Activated CD4-positive, alpha-beta T cell treated with anti-CD3 and anti-CD28 coated beads, Interleukin-2, amount 50 U/mL, for 48 hours (primary cell): ENCODE measurements at places on chromosomes 2 and 18.
A peak's percentile ranks its signal among the peaks of the same experiment; 100 is the strongest.

DNA sequence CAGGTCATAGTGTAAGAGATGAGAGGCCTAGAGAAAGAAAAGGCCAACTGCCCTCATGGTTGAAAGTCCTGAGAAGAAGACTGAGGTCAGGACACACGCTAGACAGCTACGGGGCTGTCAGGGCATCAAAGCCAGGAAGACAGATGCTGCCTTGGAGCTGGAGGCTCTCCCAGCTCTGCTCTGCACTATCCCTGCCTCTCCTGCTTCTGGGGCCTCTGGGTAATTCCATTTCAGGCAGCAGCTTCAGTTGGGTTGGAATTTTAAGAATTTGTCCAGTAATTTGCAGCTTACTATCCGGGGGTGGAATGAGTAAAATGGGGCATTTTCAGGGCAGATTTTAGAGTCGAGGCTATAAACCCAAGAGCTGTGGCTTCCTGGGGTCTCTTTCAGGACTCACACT lies 76.2 kb upstream of the CTAGE1 start:
- no peak for DNase-seq

DNA sequence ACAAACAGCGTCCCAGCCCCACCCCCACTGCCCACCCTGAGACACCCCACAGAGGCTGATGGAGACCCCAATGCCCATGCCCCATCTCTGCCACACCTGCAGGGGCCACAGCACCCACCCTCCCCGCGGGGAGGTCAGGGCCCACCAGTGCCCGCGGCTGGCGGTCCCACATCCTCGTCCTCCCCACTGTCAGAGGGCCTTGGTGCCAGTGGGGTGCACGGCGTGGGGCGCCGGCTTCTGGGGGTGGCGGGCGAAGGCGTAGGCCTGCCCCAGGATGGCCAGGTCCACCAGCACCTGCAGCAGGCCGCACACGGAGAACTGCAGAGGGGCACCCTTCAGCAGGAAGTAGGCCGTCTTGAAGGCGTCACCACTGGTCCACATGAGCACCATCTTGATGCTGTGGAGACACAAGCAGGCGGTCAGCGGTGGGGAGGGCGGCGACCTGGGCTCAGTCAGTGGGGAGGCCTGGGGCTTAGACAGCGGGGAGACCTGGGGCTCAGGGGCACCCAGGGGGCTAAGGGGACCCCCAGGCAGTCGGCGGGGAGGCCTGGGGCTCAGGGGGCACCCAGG lies 47.6 kb downstream of the SLC66A2 start:
- DNase-seq, result no peak

DNA sequence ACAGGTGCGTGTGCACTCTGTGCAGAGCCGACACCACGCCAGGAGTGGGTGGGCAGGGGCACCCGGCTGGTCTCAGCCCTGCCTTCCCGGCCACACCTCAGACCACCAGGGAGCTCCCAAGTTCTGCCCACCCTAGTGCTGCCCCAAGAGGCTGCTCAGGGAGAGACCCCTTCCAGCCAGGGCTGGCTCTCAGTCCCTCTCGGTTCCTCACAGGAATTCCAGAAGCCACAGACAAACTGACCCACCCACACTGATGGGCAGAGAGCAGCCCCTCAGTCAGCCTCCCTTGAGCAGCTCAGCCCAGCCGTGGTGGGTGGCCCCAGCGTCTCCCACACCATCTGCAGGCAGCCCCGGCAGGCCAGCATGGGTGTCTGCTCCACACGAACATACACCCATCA lies 33.8 kb downstream of the GPC1 start:
- no peak for DNase-seq

GRCh38 chr2:24329700-24330099 lies 30.6 kb downstream of the ITSN2 start:
- no peak for DNase-seq

DNA sequence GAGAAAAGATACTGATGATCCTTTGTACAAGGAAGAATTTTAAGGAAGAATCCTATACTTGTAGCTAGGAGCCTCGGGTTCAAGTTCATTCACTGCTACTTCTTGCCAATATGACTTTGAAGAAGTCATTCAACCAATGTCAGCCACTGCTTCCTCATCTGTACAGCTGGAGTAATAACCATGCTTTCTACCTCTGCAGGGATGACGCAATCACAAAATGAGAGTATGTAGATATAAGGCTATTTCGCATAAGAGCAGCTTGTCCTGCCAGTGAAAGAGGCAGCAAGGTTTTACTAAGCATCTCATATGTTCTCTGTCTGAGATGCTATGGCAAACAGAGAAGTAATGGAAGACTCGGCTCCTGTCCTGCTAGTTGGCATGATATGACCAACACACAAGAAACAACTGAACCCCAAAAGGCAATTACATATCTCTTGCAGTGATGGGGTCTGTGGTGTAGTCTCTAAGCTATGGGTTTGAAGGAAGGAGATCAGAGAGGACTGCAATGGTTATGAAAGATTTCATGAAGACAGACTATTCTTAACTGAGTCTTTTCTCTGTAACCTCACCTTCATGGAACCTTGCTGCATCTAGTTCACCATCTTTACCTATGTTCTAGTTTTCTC lies 9.2 kb downstream of the AAK1 start:
- no peak for DNase-seq

- DNase-seq, result no peak
These were observed 693.4 kb upstream of the TMEFF2 start for GRCh38 chr2:192888109-192888508.

DNA sequence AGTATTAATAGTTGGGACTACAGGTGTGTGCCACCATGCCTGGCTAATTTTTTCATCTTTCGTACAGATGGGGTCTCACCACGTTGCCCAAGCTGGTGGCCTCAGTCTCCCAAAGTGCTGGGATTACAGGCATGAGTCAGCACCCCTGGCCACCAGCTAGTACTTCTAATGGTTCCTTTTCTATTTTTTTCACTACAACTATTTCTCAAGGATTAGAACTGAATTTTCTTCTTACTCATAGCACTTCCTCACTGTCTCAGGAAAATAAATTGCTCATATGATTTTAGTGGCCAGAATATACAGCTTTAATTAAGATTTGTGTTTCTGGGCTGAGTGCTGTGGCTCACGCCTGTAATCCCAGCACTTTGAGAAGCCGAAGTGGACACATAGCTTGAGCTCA lies 43.2 kb upstream of the SOS1 start:
- DNase-seq, result no peak

DNA sequence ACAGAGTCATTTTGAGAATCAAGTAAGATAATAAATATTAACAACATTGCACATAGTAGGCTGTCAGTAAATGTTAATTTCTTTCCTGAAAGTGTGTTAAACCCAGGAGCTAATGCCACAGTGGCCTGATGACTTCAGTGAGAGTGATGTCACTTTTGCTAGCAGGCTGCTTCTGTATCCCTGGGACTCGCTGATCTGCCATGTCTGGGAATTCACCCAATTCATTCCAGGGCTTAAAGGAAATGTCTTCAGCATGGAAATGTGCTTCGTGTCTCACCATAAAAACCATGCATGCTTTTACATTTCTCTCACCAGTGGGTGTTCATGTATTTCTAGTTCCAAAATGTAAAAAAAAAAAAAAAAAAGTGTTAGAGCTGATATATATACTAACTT lies 56.8 kb upstream of the MAPRE3 start:
- no peak for DNase-seq

DNA sequence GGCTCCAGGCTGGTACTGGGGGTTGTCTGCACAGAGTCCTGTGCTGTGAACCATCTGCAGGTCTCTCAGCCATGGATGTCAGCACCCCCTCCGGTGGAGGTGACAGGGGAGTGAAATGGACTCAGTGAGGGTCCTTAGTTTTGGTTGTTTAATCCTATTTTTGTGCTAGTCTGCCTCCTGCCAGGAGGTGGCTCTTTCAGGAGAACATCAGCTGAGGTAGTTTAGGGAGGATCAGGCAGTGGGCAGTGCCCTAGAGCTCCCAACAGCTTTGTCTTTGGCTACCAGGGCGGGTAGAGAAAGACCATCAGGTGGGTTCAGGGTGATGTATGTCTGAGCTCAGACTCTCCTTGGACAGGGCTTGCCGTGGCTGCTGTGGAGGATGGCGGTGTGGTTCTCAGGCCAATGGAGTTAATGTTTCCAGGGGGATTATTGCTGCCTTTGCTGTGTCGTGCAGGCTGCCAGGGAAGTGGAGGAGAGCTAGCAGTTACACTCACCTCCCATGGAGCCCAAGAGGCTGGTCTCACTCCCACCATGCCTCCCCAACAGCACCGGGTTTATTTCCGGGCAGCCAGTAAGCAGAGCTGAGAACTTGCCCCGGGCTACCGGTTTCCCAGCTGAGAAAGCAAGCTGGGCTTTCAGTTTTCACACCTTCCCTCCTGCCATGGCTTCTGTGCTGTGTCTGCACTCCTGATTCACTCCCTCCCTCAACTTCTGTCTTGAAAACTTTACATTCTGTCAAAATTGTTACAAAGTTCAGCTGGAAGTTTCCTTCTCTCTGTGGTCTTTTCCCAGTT lies 563.4 kb downstream of the XIRP2 start:
- DNase-seq, result no peak

DNA sequence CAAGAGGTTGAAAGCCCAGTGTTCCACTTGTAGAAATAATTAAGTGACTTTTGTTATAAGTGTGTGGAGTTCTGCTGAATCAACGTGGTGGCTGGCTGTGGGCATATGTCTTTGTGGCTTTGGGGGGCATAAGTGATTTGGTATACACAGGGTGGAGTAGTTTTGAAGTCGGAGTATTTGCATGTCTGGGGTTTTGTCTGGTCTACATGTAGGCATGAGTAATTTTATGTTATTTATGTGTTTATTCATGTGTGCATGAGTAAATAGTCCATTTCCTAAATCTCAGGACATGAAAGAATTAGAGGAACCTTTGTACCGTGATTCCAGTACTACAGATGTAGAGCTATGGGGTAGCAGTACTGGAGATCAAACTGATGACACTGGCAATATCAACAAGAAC lies 179.7 kb downstream of the DYSF start:
- no peak for DNase-seq

DNA sequence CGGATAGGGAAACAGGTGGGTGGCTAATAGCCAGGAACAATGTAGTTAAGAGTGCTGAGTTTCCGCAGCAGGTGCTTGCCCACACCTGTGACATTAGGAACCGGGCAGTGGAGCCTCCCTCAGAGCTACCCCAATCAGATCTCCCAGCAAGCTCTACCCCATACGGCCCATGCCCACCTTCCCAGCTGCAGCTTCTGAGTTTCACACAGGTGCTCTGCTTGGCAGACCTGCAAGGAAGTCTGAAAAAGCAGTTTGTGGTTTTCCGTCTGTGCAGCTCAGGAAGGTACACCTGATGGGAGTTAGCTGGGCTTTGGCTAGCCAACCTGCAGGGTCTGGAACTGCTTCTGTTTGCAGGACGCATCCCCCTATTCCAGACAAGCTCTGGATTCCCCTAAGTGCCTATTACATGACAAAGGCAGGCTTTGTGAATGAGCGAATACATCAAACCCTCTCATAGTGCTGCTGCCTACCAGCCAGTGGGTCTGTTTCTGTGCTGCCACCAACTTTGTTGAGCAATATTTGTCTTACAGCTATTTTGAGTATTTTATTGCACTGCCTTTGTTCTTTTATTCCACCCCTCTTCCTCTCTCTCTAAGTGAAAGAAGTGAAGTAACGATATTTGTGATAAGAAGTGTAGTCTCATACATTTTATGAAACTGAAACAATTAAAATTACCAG lies 24.7 kb upstream of the CEP68 start:
- DNase-seq, result no peak

DNA sequence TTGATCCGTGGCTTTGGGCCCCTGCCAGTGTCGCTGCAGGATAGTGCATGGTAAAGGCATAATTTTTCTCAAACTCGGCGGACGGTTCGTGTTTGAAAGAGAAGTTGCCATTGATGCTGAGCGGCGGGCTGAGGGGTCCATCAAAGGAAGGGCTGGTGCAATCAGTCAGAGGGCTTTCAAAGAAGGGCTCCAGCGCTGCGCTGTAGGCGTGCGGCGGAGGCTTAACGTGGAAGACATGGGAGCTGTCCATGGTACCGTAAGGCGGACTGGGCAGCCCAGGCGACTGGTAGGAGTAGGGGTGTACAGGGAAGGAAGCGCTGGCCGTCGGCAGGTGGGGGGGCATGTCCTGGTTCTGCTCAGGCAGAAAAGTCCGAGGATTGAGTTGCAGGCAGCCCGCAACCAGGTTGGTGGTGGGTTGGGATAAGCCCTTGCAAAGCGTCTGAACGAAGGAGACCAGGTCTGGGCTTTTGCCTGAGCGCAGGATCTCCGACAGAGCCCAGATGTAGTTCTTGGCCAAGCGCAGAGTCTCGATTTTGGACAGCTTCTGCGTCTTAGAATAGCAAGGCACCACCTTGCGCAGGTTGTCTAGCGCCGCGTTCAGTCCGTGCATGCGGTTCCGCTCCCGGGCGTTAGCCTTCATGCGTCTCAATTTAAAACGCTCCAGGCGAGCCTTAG lies 2.3 kb downstream of the NEUROD1 start:
- DNase-seq, result peak; percentile 72

- no peak for DNase-seq
These were observed 3.3 kb downstream of the BAZ2B start for GRCh38 chr2:159613091-159613490.

DNA sequence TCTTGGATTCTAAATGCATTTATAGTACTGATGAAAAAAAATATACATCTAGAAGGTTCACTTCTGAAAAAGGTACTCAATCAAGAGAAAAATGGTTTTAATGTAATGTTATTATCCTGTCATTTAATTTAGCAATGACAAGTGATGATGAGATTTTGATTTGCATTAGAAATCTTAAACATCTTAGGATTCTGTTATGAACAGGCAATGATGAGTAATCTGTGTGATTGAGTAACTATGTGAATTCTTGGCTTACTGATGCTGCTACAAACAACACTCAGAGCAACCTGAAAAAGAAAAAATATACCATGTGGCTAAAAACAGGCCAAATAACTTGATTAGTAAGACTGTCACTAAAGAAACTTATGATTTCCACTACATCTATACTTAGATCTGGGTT lies 30.1 kb downstream of the RBKS start:
- no peak for DNase-seq

- no peak for DNase-seq
These were observed 93.6 kb downstream of the SCN9A start for GRCh38 chr2:166282154-166282553.

GRCh38 chr2:224723586-224724217 lies 7.5 kb upstream of the CCDC195 start:
- DNase-seq, result no peak

DNA sequence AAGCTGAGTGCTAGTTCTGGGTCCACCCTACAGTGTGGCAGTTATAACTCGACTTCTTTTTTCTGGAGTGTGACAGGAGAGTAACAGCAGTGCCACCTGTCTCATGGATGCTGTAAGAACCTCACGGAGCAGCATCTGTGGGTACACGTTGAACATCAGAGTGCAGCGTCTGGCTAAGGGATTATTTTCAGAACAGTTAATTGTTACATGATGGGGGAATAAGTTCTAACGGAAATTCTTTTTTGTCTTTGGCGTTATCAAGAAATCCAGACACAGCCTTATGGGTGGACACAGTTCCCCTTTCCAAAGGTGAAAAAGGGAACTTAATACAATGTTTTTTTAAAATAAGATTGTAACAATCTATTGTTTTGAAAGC lies 28.3 kb upstream of the TOGARAM2 start:
- no peak for DNase-seq

DNA sequence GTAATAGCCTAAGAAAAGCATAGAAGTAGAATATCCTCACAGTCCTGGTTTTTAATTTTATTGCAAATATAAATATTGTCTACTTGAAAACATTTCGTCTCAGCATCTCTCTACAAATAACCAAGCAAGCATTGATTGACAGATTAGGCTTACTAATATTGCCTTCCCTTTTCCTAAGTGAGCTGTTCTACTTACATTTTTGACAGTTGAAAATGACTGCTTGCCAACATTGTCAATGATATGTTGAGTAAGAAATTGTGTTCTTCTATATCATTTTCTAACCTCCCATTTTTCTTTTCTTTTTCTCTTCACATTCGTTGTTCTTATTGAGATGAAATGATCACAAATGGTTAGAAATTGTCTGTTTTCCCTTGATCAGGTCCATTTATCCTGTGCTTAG lies 47.0 kb upstream of the STK39 start:
- no peak for DNase-seq
